Non-pigmented ciliary epithelial cell (primary cell): ENCODE measurements at places on chromosomes 4 and X.
A peak's percentile ranks its signal among the peaks of the same experiment; 100 is the strongest.

DNA sequence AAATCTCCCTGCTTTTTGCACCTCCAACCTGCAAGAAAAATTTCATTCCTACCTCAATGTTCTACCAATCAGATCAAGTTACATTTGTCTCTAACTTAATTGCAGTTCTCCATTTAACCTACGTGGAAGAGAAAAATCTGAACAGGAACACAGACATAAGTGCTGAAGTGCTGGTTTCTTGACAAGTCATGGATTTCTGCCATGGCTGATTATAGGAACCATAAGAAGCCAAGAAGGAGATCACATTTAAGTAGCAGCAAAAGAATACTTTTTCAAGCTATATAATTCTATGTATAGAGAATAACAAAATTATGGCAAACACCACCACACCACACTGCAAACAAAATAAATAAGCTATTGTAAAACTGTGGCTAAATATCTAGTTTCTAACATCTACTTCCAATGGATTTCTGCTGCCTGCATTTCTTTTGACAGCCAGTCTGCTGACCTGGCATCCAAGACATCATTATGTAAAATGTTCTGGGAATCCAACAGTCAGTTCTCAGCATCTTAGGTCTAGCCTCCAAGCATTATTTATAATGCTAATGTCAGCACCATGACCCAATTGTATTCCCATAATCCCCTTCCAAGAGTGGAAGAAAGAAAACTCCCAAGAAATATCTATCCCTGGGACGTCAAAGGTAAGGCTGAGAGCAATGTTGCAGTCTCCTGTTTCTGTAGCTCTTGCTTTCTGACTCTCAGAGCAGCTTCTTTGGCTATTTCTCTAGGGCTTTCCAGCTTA is 50.8 kb upstream of the GAB1 start:
- DNase-seq = no peak

GRCh38 chrX:46244451-46244850 is 300.8 kb downstream of the ZNF674 start:
- DNase-seq = no peak

DNA sequence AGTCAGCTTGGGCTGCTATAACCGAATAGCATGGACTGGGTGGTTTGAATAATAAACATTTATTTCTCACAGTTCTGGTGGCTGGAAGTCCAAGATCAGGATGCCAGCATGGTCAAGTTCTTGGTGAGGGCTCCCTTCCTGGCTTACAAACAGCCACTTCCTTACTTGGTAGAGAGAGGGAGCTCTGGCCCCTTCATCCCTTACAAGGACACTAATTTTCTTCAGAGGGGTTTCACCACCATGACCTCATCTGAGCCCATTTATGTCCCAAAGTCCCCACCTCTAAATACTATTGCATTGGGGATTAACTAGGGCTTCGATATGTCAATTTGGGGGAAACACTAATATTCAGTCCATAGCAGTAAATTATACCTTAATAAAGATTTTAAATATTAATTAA is 61.8 kb downstream of the CLNK start:
- DNase-seq = no peak

GRCh38 chrX:16814597-16814996 is 28.3 kb downstream of the TXLNG start:
- DNase-seq = no peak

GRCh38 chr4:52234561-52235440 is 183.7 kb downstream of the SPATA18 start:
- peak; percentile 11 for DNase-seq

DNA sequence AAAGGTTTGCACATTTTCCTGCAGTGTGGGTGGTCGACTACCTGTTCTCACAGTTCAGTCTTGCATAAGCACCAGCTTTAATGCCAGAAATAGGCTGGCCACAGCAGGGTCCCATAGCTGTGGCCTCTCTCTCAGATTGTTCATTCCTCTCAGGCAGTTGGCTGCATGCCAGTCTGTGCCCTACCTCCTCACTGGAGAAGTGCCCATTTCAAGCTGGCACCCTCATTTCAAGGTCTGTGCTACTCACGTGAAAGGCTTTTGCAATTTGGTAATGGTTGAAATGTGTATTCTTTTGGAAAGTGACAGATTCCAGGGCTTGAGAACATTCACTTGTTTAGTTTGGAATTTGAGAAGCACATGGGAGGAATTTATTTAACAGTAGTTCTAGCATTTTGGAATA is 28.9 kb upstream of the MTMR1 start:
- DNase-seq = no peak

DNA sequence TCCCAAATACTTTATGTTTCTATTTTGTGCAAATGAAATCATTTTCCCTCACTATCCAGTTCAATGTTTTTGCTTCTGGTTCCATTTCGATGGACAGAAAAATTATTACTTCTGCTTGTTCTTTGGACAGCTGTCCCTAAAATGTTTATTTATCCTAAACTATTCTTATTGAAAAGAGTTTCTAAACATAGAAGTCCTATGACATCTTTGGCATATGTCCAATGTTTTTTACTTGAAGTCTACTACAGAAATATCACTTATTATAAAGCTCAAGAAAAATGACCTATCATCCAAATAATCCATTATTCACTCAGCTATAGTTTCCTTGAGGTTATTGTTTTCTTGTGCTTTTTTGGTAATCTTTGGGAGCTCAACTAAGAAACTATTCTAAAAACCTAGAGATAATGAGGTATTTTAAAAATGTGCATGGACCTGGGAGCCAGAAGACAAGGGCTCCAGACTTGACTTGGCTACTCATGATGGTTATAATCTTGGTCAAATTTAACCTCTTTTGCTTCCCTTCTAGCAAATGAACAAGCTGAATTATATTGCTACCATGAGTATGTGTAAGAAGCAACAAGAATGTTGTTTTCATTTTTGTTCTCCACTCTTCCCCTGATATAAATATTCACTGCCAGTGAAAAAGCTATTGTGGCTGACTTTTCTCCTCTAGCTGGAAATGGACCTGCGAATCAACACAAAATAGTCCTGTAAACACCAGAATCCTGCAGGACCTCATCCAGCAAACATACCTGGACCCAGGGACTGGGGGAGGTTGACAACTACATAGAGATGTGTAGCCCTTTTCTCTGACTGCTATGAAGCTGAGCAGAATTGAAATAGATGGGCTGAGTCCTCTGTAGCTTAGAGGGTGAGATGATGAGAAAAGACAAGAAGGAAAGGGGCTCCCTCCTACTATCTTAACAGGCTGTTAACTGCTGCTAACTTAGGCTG is 137.4 kb downstream of the FRYL start:
- no peak for DNase-seq

DNA sequence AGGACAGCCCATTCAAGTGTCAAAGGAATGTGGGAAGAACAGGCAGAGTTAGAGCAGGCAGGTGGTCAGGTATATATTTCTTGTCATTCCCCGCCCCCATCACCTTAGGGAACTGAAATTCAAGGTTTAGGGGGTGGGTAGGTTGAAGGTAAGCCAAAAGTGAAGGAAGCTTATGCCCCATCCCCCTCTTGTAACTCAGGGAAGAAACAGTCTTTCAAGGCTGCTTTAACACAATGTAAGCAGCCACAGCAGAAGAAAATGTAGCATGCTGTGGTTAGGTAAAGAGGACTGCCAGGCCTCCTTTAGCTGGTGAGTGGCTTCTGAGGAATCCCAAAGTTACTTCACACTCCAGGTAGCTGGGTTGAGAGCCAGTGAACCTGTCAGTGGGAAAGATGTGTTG is 122.3 kb downstream of the RS1 start:
- DNase-seq = no peak
